ENCODE measurements at places on chromosomes 7 and 10. TPM values are rescaled to one million over a fixed set of nuclear protein-coding genes. Genes with fewer than 3 reads are reported as not detected.

MACC1 gene
- polyA plus RNA-seq: not detected

ENKUR gene
- polyA plus RNA-seq: 0.30 TPM

SPDYE1 gene
- not detected for polyA plus RNA-seq

H2AZ2 gene
- polyA plus RNA-seq: 244 TPM

SPDYE5 gene
- not detected for polyA plus RNA-seq

DNA sequence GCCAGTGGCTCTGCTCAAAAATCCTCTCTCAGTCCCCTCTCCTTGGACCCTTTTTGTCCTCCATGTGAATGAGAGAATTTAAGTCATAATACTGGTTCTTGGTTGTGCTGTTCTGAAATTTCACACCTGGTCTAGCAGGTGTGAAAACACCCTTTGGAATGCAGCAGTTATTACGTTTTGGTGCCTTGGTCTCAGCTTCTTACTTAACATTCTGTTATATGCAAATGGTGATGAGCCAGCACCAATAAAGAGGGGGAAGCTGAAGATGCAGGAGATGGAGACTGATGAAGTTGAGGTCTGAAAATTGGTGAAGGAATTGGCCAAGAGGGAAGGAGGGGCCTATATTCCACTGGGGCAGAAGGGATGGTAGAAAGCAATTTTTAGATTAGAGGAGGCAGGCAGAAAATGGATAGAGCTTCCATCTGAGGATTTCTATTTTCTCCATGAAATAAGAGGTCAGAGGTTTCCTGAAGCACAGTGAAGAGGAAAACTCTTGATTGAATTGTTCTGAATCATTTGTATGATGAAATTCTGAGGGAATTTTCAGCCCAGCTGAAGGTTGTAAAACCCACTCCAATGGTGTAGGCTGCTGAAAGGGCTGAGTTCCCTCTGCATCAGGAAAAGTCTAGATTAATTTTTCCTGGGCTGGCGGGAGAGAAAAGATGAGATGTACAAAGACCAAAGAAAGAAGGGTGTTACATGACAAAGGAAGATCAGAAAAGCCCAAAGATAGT is 94.0 kb upstream of the FAM180A start:
- DNase-seq: no peak

DNA sequence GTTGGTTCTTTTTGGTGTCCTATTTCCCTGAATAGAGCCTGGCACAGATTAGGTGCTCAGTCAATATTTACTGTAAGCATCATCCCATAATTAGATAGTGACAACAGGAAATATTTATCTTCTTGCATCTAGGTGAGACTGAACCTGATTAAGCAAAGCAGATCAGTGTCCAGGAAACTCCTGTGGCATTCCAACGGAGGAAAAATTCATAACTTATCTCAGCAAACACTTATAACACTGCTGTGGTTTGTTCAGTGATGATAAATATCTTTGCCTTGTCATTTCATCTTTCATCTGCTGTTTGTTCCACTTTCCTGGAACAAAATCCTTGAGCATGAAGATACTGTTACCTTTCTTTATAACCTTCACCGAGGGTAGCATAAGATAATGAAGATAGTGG is 1160.3 kb upstream of the AUTS2 start:
- no peak for DNase-seq

DNA sequence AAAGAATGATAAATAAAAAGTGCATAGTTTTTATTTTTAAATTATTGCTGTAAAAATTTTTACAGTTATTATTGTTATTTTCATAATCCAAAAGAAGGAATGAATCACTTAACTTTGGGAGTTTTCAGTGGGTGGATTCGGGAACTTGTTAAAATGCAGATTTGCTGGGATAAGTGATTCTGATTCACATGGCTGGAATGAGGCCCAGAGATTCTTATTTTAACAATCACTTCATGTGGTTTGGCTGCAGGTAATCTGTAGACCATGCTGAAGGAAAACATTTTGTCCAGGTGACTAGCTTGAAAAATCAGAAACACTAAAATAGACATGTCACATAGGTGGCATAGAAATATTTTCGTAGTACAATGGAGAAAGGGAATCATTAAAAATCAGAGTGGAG is 13.9 kb downstream of the CROT start:
- no peak for DNase-seq

GRCh38 chr7:70793821-70794220 is 338.1 kb upstream of the GALNT17 start:
- no peak for DNase-seq

DNA sequence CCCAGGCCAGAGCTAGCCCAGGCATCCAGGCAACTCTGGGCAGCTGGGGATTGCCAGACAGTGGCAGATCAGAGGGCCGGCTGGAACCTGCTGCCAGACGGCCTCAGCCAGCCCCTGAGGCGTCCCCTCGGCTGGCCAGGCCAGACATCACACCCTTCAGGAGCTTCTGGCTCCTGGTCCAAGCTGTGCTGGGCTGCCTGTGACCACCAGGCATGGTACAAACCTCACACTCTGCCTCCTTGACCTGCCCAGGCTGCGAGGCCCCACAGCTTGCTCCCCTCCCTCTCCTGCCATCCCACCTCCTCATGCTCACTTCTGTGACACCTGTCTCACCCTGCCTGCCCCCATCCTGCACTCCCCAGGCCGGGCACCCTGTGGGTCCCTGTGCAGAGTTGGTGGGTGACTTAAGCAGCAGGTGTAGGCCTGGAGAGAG is 5.7 kb downstream of the DEPP1 start:
- no peak for DNase-seq

GRCh38 chr7:66070222-66070621 is 5.4 kb upstream of the ASL start:
- no peak for DNase-seq

DNA sequence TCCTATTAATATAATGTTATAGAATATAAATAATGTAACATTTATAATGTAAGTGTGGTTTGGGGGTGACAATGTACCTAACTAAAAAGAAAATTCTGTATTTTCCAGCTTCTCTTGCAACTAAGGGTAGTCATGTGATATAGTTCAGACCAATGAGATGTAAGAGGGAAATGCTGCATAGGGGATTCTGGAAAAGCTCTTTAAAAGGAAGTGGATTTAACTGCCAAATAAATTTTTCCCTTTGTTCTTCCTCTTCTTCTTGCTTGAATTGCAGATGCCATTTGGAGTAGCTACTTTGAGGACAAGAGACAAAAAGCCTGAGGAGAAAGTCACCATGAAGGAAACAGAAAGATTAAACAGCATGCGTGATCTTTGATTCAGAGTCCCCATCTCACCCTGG is 194.3 kb downstream of the PTEN start:
- no peak for DNase-seq

DNA sequence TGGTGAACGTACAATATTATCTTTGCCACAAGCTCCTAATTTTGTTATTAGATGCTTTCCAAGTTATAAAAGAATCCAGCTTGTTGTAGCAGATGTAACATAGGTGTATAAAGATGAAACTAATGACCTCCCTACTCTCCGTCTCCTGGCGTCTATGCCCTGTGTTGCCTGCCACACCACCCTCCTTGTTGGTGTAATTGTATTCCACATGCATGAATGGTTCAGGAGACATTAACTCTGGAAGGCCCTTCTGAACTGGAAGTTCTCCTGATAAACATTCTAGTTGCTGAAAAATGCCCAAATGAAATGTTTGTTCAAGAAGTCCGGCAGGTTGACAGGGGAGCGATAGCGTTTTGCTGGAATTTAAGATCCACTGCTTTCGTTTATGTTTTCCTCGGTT is 53.9 kb upstream of the SEPHS1 start:
- DNase-seq: no peak

- DNase-seq: no peak
These were observed 5.8 kb downstream of the MTPN start for GRCh38 chr7:135971366-135971725.

DNA sequence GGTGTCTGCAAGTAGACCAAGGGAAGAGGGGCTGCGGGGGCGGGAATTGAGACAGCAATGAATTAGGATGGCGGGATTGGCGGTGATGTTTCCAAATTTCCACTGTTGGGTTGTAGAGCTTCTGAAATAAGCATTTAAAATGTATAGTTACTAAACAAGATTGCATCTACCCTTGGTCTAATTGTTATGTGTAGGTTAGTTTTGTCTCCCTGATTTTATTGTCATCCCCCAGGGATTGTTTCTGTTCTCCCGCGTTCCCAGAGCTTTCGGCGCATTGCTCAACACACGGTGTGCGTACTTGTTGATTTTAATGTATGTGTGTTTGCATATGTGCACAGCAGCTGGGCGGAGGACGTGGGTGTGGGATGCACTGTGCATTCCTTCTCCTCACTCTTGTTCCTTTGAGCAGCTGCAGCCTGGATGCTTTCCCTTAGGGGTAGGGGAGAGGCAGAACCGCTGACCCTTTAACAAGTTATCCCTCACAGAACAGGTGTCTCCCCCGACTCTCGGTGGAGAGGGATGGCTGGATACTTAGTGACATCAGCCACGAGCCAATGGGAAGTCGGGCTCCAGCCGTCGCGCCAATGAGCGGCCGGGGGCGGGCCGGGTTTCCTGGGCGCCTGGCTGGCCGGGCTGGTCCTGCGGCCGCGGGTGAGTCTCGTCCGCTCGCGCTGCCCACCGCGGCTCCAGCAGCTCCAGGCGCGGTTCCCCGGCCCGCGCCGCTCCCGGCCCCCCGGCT is at the start of gene TSPAN33:
TSPAN33 (plus strand) TSS at position 613 of the 739 bp plus-strand sequence. CDS start 274 bp downstream, outside the sequence.
- peak; percentile 98 for DNase-seq

All from A549 (cell line).